Activated CD4-positive, alpha-beta T cell treated with anti-CD3 and anti-CD28 coated beads, Interleukin-2, amount 50 U/mL, for 1 hour (primary cell): ENCODE measurements at places on chromosomes 12 and 14.
A peak's percentile ranks its signal among the peaks of the same experiment; 100 is the strongest.

DNA sequence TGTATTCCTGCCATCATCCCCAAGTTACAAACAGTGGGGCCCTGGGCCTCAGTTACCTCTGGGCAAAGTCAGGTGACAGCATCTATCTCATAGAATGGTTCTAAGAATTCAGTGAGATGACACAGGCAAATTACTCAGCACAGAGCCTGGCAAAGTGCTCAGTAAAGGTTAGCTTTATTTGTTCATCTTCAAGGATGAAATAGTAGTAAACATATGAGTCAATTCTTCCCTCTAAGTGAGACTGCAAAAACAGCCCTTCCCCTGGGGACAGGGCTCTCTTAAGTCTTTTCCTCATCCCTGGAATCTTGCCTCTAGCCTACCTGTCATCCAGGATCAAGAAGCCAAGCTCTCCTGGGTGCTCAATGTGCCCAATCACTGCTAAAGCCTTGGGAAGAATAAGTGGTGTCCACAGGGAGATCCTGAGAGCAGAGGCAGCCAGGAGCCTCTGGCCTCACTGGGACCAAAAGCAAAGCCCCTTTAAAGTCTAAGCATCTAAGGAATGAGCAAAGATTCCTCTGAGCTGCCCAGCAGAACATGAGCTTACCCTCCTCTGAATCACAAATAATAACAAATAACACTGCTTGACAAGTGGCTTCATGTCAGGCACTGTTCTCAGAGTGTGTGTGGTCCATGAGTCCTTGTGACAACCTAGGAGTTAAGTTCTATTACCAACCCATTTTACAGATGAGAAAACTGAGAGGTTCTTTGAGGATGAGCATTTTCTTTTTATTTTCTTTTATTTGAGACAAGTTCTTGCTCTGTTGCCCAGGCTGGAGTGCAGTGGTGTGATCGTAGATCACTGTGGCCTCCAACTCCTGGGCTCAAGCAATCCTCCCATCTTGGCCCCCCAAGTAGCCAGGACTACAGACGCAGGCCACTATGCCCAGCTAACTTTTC lies 12.1 kb downstream of the NUAK1 start:
- no peak for DNase-seq

- DNase-seq = no peak
These were observed 26.3 kb downstream of the WNT5B start for GRCh38 chr12:1655225-1655788.

DNA sequence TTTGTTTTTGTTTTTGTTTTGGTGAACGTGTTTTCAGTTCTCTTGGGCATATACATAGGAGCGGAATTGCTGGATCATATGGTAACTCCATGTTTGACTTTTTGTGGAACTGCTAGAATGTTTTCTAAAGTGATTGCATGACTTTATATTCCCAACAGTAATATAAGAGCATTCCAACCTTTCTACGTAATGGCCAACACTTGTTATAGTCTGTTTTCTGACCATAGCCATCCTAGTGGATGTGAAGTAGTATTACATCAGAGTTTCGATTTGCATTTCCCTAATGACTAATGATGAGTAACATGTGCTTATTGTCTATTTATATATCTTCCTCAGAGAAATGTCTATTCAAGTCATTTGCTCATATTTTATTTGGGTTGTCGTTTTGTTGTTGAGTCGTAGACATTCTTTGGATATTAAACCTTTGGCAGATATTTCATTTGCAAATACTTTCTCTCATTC lies 268.7 kb downstream of the AEBP2 start:
- DNase-seq = no peak

- peak; percentile 80 for DNase-seq
These were observed 2.6 kb downstream of the ITPK1 start for GRCh38 chr14:93112891-93113677.

- no peak for DNase-seq
These were observed 72.1 kb downstream of the AVPR1A start for GRCh38 chr12:63078906-63079305.

DNA sequence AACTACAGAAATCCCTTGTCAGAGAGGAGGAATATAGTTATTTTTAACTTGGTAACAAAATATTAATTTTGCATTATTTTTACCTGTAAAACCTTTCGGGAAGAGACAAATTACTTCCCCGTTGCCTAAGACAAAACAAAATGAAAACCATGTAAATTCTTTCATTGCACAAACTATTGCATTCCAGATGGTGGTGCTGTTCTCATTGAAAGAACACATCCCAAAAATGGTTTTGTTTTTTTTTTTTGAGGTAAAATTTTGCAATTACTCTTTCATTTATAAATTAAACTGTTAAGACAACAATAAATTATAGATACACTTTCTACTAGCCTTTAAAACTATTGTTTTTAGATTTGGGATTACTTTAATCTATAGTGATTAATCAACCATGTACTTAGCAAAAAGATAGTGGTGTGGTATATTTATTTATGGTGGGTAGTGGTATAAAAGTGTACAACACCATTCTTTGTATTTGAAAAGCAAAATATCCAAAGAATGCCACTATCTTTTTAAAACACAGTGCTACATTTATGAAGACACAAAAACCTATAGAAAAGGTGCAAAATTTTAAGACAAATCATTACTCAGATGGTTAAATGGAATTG lies 115.5 kb downstream of the SLC38A1 start:
- no peak for DNase-seq

DNA sequence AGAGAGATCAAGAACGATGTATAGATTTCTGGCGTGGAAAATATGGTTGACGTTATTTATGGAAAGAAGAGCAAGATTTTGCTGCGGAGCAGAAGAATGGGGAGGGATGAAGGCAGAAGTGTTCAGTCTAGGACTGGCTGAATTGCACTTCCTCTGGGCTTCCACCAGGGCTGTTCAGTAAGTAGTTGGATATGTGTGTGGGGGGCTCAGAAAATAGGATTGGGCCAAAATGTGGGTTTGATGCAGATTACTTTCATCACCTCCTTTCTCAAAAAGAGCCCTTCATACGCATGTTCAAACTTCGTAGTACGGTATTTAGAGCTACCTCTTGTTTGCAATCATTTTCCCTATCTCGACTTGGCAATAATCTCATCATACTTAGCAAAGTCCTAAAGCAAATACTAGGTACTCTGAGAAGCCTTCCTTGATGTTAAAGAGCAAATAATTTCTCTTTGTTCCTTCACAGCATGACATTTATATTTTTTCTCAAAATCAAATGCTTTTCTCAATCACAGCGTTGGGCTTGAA lies 349.4 kb downstream of the NELL2 start:
- no peak for DNase-seq

- no peak for DNase-seq
These were observed 17.1 kb downstream of the SLC24A4 start for GRCh38 chr14:92340071-92340470.

DNA sequence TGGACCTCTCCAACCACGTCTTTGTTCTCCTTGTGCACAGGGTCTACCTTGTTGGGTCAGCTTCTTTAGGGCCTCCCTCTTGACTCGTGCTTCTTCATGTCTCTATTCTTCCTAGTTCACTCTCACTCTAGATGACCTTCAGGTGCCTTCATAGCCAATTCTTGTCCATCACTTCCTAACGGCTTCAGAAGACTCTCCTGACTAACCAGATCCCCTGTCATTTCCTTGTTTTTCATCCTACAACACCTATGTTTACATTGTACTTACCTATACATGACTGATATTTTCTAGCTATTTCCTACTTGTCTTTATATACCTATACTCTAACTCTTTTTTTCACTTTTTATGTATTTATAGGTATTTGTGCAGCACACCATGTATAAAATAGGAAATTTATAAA lies 117.1 kb downstream of the RPS6KA5 start:
- no peak for DNase-seq
